ENCODE measurements at places on chromosomes 3 and 15.

- peak; percentile 64 for DNase-seq
Observed at GRCh38 chr3:47225310-47225906, 57.2 kb downstream of the KIF9 start.

- no peak for DNase-seq
Observed at GRCh38 chr3:189457631-189458412, 173.4 kb upstream of the TP63 start.

DNA sequence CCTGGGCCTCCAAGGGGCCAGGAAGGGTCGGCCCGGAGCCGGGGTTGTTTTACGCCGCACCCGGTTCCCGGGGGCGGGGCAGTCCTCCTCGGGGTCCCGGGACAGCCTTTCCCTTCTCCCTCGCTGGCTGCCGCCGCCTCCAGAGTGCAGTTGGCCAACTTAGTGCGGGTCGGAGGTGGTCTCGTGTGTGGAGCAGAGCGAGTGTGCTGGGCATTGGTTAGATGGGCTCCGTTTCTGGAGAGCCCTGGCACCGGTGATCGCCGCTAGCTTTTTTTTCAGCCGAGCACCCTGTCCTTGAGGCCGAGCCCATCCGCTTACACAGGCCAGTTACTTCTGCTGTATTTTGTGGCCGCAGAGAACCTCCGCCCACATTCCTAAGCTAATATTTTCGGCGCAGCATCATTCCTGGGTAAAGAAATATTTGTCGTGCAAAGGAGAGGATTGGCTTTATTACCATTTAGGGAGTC is 585 bp downstream of the KIF23 start:
- peak; percentile 80 for DNase-seq

DNA sequence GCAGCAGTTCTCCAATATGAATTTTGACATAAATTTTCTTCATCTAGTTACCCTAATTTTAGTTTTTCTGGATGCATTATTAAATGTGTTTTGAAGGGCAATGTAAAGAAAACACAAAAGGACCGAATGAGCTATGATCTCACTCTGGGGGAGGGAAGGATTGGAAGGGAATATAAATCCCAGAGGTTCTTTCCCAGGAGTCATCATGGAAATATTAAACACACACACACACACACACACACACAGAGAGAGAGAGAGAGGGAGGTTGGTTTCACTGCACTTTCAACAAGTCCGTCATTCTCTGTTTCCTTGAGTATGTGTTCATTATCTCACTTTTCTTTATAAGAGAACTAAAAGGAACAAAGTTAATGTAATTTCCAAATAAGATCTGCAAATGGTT is 70.7 kb upstream of the DCBLD2 start:
- DNase-seq: no peak

DNA sequence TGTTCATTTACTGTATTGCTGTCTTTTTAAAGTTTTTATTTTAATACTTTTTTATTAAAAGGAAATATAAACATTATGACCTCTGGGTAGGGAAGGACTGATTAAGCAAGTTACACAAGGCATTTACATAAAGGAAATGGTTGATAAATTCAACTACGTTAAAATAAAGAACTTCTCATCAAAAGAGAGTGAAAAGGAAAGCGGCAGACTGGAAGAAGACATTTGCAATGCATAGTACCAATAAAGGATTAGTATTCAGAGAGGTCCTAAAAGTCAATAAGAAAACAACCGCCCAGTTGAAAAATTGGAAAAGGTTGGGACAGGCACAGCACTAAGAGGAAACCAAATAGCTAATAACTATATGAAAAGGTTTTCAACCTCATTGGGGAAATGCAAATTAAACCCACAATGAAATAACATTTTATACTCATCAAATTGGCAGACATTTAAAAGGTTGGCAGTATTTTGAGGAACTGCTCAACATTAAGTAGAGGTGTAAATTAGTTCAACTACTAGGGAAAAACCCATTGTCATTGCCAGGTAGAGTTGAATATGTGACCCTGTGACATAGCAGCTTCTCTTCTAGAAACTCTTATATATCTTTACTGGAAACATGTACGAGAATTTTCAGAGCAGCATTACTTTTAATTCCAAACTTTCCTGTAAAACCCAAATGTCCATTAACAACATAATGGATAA is 9.5 kb downstream of the PDE8A start:
- no peak for DNase-seq

DNA sequence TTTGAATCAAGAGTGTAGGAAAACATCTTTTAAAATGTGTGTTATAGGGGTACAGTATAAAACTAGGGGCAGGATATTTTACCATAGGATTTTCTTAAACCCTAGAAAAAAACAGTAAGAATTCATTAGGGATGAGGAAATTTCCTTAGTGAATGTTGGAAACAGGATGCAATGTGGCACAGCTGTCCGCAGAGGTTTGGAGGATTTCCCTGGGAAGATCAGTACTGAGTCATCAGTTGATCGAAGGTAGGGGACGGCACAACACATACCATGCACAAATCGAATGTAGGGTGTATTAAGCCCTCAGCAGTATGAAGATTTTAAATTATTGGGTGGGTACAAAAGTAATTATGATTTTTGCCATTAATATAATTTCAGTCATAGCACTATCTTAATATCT is 49.9 kb downstream of the FNDC3B start:
- no peak for DNase-seq

- DNase-seq: no peak
Observed at GRCh38 chr3:136343446-136343845, 93.3 kb downstream of the PCCB start.

- no peak for DNase-seq
Observed at GRCh38 chr3:41854956-41855355, 106.9 kb downstream of the ULK4 start.

DNA sequence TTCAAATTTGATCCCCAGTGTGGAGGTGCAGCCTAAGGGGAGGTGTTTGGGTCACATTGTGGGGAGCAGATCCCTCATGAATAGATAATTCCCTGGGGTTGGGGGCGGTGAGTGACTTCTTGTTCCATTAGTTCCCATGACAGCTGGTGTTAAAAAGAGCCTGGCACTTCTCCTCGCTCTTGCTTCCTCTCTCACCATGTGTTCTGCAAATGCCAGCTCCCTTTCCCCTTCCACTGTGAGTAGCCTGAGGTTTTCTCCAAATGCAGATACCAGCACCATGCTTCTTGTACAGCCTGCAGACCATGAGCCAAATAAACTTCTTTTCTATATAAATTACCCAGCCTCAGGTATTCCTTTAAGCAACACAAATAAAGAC is 23.1 kb downstream of the RIOX2 start:
- DNase-seq: no peak

GRCh38 chr15:45550436-45550835 is 27.9 kb upstream of the SLC30A4 start:
- no peak for DNase-seq

DNA sequence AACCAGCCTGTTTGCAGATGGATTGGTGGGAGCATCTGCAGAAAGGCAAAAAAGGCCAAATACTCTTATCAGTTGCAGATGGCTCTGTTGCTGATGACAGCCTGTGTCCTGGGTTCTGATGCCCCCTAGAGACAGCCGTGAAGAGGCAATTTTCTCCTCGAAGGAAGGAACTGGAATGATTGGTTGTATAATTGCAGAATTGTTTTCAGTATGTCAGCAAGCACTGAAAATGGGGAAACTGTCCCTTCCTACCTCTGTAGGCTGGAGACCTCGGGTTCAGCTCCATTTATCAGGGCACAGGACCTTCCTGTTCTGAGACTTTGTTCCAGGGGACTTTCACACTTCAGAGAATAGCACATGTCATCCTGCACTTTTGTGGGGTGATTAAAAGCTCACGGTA is 103.0 kb downstream of the PGPEP1L start:
- DNase-seq: peak; percentile 38

GRCh38 chr3:132513057-132513456 is 84.0 kb upstream of the ACKR4 start:
- DNase-seq: no peak

- DNase-seq: no peak
Observed at GRCh38 chr15:36090286-36090946, 489.0 kb upstream of the CDIN1 start.

GRCh38 chr15:70507772-70508371 is 255.5 kb downstream of the UACA start:
- DNase-seq: peak; percentile 76

- DNase-seq: no peak
Observed at GRCh38 chr3:47473391-47473790, 2.4 kb downstream of the SCAP start.

- no peak for DNase-seq
Observed at GRCh38 chr3:55252921-55253320, 234.2 kb downstream of the WNT5A start.

DNA sequence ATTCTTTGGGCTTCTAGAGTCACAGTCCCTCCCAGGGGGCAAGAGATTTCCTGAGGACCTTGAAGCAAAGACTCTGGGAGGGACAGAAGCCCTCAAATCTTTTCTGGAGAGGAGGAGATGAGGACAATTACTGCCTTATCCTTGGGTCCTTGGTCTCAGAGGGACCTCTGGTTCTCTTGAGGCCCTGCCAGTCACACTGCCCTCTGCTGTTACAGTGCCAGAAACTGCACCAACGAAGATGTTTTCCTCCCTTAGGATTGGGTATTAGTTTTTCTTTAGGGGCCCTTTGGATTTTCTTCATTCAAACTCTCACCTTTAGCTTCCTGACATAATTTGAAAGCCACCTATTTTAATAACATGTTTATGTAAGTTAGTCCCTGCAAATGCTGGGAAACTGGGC is 58.2 kb upstream of the SCN5A start:
- no peak for DNase-seq

DNA sequence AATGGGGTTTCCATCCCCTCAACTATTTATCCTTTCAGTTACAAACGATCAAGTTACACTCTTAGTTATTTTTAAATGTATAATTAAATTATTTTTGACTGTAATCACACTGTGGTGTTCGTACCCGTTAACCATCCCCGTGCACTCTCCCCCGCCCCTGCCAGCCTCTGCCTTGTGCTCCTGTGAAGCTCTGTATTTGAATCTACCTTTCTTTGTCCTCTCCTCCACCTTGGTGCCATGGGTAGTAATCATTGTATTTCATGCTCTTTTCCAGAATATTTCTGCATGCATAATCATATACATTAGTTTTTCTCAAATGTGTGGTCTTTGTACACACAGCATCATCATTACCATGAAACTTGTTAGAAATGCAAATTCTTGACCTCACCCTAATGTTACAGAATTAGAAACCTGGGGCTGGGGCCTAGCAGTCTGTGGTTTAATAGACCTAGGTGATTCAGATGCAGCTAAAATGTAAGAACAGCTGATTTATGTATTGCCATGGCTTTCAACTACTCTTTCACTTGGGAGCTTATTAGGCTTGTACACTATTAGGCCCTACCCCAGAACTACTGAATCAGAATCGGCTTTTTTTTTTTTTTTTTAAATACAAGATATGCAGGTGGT is 91.5 kb downstream of the STT3B start:
- DNase-seq: no peak

DNA sequence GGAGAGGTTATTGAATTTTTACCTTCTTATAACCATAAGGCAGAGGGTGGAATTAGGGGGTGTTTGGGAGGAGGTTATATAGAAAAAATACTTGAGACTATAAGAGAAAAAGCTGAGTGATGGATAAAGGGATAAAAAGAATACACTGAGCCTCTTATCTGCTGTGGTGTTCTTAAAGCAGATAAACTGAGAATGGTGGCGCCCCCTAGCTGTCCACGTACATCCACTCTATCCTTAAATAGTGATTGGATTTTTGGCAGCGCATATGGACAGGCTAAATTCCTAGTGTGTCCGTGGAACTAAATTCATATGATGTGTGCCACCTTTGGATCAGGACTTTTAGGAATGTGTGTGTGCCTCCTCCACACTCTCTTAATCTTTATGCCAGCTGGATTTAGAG is 121.1 kb downstream of the OXSM start:
- peak; percentile 24 for DNase-seq

DNA sequence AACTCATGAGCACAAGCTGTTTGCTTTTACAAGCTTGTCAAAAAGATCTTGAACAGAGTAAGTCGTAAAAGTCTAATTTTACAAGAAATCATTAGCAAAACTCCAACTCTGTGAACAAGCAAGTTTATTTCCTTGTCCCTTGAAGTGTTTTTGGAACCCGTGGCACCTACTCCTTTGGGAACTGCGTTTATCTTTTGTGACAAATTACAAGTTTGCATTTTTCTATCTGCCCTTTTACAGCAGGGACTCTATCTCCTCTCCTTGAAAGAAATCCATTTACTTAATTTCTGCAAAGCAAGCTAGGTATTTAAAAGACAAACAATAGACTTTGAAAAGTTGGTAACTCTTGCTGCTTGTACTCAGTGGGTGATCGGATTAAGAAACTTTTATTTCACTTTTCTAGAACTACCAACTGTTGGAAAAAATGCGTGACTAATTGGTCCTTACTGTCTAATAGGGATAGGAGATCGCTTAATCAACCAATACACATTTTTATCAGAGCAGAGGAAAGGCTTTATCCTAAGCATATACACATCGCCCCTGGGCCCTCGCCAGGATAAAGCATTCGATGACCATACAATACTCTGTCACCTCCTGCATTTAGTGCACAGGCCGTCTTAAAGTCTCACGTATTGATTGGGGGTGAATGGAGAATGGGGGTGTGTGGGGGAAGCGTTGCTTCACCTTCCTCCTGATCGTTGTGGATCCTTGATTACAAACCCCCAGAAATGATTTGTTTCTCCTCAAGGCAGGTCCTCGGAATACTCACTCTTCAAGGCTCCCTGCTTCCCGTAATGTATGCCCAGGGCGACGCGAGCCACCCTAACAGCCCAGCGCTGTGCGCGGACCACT is 1.7 kb downstream of the PRTG start:
- DNase-seq: no peak

DNA sequence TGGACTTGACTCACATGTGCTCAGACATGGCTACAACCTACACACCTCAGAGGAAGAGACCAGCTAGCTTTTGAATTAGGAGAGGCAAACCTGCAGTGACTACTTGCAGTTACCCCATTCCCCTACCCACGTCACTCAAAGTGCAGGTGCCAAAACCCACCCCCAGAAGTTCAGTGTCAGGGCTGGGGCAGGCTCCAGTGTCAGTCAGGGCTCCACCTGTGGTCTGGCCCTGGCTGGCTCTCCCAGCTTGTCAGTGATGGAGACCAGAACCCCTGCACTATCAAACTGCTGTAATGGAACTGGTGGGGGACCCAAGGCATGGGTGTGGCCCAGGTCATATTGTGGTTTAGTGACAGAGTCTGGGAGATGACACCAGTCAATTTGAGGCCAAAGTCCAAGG is 32.6 kb upstream of the SLC41A3 start:
- DNase-seq: no peak

DNA sequence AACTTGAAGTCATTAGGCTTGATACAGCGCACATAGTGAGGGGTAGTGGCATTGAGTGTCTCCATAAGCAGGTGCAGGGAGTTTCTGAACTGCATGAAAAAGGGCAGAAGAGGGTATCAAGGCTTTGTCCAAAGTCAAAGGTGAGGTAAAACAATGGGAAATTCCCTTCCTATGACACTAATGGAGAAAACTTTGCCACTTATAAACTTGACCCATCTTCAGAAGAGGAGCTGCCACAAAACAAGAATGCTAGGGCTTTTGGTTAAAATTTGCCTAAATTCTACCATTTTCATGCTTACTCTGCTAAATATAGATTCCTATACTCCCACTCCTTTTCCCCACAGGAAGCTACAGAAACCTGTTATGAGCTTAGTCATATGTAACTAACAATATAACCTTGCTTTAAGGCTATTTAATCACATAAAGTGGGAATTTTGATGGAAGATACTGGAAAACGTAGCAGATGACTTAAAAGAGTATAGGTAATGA is 87.5 kb upstream of the MYO5C start:
- DNase-seq: no peak

GRCh38 chr3:167626490-167626889 is 27.3 kb downstream of the WDR49 start:
- DNase-seq: no peak

Data from RPMI8226 (cell line).